Fibroblast of lung (primary cell): ENCODE measurements at places on chromosomes 16 and 17. TPM values are rescaled to one million over a fixed set of nuclear protein-coding genes. Genes with fewer than 3 reads are reported as not detected.

The CHAD gene
- total RNA-seq = not detected in 2 replicates

The CLDN7 gene
- total RNA-seq = 2.6 and 17.2 TPM in 2 replicates

The CCL5 gene
- not detected in 2 replicates for total RNA-seq

The AIPL1 gene
- under 0.01 TPM in 1 of 2 replicates, not detected in the other for total RNA-seq
